ENCODE measurements at places on chromosomes 2 and 18.

GRCh38 chr2:138507267-138507666 is 5.7 kb downstream of the SPOPL start:
- DNase-seq: no peak

DNA sequence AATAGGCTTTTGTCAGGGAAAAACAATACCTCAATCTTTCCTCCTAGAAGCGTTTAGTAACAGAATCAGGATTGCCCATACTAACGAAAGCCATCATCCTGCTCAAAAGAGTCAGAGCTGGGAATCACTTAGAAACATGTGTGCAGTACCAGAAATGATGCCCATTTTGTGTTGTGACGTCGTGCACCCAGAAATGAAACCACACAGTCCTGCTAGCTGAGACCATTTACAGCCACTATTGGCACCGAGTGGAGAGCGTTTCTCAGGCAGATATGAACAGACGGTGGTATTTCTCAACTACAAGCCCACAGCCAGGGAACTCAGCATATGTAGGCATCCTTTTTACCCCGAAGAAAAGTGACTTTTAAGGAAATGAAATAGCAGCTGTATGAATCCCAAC is 284.3 kb upstream of the LRATD1 start:
- no peak for DNase-seq

GRCh38 chr2:120857422-120857821 is 121.8 kb downstream of the GLI2 start:
- DNase-seq: no peak

GRCh38 chr18:4017480-4017879 is 437.6 kb downstream of the DLGAP1 start:
- DNase-seq: no peak

- DNase-seq: peak; percentile 65
Measured at GRCh38 chr2:120177001-120177621, 46.1 kb downstream of the TMEM185B start.

DNA sequence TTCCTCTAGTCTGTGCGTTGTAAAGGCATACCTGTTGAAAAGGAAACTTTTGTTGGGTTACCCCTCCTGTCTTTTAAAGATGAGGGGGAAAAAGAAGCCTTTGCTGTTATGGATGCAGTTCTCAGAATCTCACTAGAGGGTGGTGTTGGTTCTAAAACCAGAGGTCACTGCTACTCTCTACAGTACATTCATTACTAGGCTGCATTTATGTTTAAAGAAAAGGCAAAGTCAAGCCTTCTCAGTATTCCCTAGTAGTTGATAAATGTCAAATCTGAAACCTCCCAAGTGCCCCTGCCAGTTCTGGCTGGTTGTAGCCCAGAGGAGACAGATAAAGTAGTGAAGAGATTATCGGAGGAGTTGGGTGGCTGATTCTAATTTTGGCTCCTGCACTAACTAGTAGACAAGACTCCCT is 1.4 kb upstream of the PLCL1 start:
- DNase-seq: no peak

- no peak for DNase-seq
Measured at GRCh38 chr2:101832114-101832513, 134.6 kb downstream of the MAP4K4 start.

DNA sequence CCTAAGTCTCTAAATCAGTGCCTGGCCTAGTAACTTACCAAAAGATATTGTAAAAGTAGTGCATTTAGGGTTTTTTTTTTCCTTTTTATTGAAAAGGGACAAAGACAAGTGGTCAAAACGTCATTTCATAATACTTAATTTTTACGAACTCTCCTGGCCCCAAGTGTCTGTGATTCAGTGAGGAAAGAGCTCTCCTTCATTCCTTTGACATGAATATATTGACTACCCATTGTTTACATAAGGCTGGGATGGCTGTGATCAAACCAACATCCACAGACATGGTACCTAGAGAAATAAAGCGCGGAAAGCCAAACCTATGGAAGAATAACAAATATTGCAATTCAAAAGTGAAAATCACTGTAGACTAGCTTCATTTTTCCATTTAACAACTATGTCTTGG is 198.4 kb downstream of the BABAM2 start:
- no peak for DNase-seq

DNA sequence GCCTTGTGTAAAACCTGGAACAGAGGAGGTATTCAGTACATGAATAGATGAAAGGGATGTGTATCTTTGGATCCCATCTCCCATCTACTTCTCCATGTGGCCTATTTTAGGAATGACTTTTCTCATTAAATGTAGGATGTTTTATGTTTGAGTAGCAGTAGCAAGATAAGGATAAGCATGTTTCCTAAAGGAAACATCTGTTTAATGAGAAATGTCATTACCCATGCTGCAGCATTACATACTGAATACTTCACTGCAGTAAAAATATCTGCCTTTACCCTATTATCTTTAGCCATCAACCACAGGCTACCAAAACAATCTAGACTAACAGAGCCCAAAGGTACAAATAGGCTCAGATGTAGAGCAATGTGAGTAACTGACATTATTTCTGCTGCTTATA is 419.2 kb upstream of the CYRIA start:
- DNase-seq: no peak

DNA sequence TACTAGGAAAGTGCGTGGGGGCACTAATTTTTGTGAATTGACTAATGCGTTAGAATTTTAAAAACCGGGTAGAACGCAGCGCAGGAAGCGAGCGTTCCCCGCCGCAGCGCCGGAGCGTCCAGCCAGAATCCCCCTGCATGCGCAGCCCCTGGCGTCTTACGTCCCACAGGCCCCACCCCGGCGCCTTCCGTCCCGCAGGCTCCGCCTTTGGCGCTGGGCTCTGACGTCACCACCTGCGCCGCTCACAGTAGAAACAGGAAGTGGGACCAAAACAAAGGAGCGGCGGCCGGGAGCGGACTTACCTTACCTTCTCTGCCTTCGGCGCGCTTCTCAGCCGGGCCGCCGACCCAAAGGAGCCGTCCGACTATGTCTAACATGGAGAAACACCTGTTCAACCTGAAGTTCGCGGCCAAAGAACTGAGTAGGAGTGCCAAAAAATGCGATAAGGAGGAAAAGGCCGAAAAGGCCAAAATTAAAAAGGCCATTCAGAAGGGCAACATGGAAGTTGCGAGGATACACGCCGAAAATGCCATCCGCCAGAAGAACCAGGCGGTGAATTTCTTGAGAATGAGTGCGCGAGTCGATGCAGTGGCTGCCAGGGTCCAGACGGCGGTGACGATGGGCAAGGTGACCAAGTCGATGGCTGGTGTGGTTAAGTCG is at the start of gene CHMP1B:
TSS of gene CHMP1B (plus strand) at position 268 of the 660 bp plus-strand sequence. CDS start at position 367, 99 bp downstream.
- peak; percentile 88 for DNase-seq

DNA sequence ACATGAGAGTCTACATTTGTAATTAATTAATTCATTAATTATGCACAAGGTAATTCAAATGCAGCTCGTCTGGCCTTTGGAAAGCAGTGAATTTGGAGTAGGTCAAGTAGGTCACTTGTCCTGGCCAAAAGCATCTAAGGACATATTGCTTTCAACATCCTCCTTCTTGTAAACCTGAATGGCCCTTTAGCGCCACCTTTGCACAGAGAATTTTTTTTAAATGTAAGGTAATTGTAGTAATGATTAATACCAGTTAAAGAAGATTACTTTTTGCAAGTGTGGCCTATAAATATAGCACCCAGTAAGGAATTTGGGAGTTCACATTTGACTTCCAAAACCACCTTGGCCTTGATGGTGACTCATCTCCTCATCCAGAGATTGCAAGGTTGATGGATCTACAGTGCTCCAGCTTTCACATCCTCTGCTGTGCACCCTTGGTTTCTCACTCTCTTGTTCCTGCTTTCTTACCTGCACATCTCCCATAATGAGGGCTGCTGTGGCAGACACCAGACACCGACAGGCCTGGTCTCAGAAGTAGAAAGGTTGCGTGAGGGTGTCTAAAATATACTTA is 481.7 kb downstream of the TGIF1 start:
- no peak for DNase-seq

- no peak for DNase-seq
Measured at GRCh38 chr2:174336501-174337336, 2.0 kb downstream of the SP9 start.

DNA sequence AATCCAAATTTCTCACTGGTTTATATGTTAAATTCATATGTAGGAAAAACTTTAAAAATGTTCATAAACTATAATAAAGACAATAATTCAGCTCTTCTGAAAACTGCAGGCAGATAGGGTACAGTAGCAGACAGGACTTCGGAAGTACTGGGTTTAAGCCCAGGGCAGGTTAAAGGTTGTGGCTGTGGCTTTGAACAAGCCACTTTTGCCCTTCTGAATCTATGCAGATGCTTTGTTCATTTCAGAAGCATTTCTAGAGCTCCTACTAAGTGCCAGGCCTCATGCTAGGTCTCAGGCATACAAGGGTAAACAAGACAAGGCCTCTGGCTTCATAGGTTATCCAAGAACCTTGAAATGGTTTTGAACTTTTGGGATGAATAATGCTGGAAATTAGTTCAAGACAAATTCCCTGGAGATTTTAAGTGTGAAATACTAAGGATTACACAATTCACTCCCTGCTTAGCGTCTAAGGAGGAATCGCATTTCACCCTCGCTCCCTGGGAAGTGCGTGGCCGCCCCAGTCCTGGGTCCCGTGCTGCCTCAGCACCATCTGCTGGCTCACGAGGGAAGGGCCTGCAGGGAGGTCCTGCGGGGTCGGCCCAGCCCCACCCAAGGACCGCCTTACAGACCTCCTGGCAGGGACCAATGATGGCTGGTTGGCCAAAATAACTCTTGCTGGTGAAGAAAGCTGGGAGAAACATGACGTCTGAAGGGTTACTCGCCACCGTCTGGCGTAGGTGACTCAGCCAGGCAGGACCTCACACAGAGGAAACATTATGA is 67.7 kb upstream of the L3MBTL4 start:
- no peak for DNase-seq

DNA sequence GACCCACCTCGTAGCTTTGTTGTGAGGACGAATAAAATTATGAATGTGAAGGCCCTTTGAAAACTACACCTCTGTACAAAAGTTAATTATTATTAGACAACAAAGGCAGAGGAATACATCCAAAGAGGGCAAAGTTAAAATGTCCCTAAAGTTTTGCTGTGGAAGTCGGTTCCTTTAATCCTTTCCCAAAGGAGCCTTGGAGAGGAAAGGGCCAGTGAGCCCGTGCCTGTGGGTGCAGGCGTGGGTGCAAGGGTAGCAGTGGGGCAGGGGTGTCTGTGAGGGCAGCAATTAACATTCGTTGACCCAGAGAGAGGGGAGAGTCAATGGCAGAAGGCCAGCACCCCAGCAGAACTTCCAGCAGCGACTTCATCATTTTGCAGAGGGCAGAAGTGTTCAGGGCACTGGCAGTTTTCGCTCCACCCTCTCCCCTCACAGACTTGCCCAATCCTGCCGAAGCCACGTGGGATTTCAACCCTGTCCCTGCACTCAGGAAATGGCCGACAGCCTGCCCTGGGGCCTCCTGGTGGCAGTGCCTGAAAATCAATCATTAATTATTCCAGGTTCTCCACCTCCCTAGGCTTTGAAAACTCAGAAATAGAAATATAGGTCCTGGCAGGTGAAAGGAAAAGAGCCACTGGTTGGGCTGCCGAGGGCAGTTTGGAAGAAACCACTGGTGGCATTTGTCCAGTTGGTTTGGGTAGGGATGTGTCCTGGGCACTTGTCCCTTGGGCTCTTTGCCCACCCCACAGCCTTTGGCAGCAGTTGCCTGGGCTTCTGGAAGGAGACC is 4.2 kb upstream of the PAX8 start:
- no peak for DNase-seq

DNA sequence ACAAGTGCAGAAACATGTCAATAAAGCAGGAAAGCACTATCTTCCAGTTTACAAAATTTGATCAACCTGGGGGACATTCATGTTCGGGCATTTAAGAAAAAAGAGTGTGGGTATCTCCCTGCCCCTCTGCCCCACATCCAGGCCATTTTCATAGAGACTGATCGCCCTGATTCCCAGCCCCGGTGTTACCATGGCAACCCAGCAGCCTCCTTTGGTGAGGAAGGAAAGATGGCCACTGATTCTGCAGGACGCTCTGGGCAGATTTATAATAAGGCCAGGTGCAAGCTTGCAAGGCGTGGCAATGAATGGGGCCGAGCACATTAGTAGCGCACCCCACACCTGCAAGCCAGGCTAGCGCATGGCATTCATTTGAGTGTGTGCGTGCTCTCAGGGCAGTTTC is 36.7 kb upstream of the ARL4C start:
- no peak for DNase-seq

DNA sequence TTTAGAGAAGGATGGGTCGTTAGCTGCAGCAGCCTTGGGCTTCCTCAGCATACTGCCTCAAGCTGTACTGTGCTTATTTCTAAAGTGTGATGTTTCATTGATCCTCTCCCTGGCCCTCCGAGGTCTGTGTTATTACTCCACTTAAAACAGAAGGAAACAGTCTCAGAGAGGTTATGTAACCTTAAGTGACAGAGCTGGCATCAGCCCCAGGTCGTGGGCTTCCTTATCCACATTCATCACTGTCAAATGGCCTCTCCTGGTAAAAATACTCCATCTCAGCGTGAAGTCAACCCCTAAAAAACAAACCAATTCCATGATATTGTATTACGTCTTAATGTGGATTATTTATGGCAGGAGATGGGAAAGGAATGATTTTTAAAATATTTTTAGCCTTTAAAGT is 153.3 kb upstream of the NOSTRIN start:
- no peak for DNase-seq

- no peak for DNase-seq
Measured at GRCh38 chr2:194380011-194380410, 1277.0 kb upstream of the SLC39A10 start.

GRCh38 chr18:9919564-9920232 is 5.9 kb downstream of the VAPA start:
- no peak for DNase-seq

DNA sequence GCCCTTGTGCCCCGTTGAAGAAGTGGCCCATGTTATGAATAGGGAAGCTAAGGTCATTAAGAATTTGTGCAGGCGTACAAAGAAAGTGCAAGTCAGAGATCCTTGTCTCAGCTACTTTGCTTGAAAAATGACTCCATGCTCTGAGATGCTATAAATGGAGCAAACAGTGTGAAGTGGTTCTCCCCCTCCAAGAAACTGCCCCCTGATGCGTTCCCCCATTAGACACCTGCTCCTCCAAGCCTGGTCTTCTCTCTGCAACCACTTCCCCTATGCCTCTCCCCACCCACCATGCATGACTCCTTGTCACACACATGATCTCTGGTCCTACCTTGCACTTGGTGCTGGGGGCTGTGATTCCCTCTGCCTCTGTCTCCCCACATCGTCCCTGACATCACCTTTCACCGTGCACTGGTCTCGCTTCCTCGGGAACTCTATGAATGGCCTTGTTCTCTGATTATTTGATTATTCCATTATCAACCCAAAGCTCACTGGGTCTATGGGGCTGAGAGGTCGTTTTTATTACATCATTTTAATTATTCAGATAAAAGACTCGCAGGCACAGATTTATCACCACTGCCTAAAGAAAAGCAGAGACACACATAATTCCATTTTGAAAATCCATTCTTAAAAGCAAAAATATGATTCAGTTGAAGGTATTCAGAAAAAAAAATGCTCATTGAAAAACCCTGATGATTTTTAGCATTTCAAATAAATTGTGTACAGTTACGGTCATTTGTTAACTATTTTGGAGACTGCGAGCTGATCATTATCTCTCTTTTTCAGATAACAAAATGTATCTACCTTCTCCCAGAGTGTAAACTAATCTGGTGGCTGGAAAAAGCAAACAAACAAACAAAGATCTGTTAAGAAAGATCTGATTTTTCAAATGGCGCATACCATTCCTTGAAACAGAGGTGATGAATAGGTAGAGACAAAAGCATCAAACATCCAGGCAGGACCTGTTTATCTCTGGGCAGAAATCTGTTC is 294.9 kb downstream of the SOX11 start:
- no peak for DNase-seq

Measured in stimulated activated CD4-positive, alpha-beta T cell treated with anti-CD3 and anti-CD28 coated beads, TNF-alpha, amount 100 ng/mL, for 1 hour (primary cell).